ENCODE measurements at places on chromosomes 7 and 10. TPM values are rescaled to one million over a fixed set of nuclear protein-coding genes. Genes with fewer than 3 reads are reported as not detected.

SCIN gene
- not detected for polyA plus RNA-seq

POP7 gene
- polyA plus RNA-seq, result 34.3 TPM

TUBB8 gene
- polyA plus RNA-seq, result not detected

UTF1 gene
- not detected for polyA plus RNA-seq

TDRD1 gene
- 3.0 TPM for polyA plus RNA-seq

PLEKHS1 gene
- not detected for polyA plus RNA-seq

IFIT1B gene
- not detected for polyA plus RNA-seq

PNLIPRP3 gene
- not detected for polyA plus RNA-seq

PAX4 gene
- not detected for polyA plus RNA-seq

LRRC72 gene
- not detected for polyA plus RNA-seq

SPDYE3 gene
- 1.0 TPM for polyA plus RNA-seq

JAKMIP3 gene
- polyA plus RNA-seq, result 3.2 TPM

NPTX2 gene
- polyA plus RNA-seq, result 15.1 TPM

STEAP4 gene
- polyA plus RNA-seq, result not detected

ZCCHC24 gene
- polyA plus RNA-seq, result 2.1 TPM

ANXA8L1 gene
- polyA plus RNA-seq, result not detected

PLPP4 gene
- 1.2 TPM for polyA plus RNA-seq

GARS1 gene
- 167 TPM for polyA plus RNA-seq

NUTM2B gene
- polyA plus RNA-seq, result not detected

FANK1 gene
- 4.2 TPM for polyA plus RNA-seq

PTN gene
- polyA plus RNA-seq, result 186 TPM

GIMAP1 gene
- not detected for polyA plus RNA-seq

CLDN15 gene
- not detected for polyA plus RNA-seq

TMEM176A gene
- not detected for polyA plus RNA-seq

MRPS24 gene
- 288 TPM for polyA plus RNA-seq

AMPH gene
- 32.8 TPM for polyA plus RNA-seq

CABCOCO1 gene
- polyA plus RNA-seq, result not detected

CFAP70 gene
- polyA plus RNA-seq, result 2.9 TPM

PNLIPRP2 gene
- not detected for polyA plus RNA-seq

IGF2BP3 gene
- polyA plus RNA-seq, result not detected
